ENCODE measurements at places on chromosomes 7 and 10.

- no peak for DNase-seq
Observed at GRCh38 chr10:84685047-84685660, 356.8 kb downstream of the CCSER2 start.

GRCh38 chr10:116542007-116542677 is 3.6 kb upstream of the PNLIP start:
- DNase-seq, result no peak

- no peak for DNase-seq
Observed at GRCh38 chr10:97861097-97861750, 11.6 kb downstream of the GOLGA7B start.

GRCh38 chr10:132681858-132682755 is 103.8 kb downstream of the NKX6-2 start:
- DNase-seq, result no peak

- no peak for DNase-seq
Observed at GRCh38 chr7:12258074-12258473, 47.0 kb downstream of the TMEM106B start.

GRCh38 chr10:32031424-32031823 is 24.8 kb downstream of the KIF5B start:
- DNase-seq, result no peak

GRCh38 chr7:100773491-100773890 is 40.1 kb downstream of the ZAN start:
- no peak for DNase-seq

DNA sequence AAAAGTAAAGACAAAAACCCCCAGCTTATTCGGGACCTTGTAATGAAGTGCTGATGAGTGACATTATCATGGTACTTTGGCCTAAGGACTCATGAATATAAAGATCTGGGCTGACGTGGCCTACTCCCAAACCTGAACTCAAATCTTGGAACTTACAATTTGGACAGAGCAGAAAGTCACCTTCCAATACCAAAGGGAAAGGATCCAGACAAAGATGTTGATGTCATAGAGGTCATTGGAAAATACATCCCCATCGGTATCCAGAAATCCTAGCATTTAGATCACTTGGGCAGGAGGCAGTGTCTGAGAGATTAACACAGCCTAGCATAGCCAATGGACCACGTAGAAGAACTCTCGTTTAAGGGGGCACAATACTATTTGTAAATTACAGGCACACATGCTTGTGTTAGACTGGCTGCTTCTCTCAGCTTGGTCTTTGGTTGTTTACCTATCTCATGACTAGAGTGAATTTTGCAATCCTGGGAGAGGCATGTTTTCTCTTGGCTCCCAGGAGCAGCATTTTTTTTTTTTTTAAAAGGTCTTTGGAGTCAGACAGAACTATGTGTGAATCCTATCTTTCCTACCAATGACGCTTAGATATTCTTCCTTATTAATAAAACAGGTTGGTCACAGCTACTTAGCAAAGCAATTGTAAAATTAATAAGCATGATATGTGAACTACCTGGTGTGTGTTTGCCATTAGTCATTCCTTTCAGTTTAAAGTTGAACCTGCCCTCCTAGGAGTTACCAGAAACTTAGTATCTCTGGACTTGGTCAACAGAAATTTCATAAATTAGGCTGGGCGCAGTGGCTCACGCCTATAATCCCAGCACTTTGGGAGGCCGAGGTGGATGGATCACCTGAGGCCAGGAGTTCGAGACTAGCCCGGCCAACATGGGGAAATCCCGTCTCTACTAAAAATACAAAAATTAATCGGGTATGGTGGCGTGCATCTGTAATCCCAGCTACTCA is 27.8 kb upstream of the MRPS33 start:
- no peak for DNase-seq

Measured in bone marrow (tissue), 2 donors.